ENCODE measurements at places on chromosomes 6 and 20.

DNA sequence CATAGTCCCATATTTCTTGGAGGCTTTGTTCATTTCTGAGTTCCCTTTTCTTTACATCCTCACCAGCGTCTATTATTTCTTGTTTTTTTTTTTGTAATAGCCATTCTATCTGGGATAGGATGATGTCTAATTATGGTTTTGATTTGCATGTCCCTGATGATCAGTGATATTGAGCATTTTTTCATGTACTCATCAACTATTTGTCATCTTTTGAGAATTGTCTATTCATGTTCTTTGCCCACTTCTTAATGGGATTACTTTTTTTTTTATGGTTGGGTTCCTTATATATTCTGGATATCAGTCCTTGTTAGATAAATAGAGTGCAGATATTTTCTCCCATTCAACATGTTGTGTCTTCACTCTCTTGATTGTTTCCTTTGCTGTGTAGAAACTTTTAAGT is 42.1 kb downstream of the CYB5R4 start:
- DNase-seq: no peak

GRCh38 chr20:57198132-57199072 is 68.0 kb downstream of the BMP7 start:
- DNase-seq: no peak

GRCh38 chr6:52976149-52976548 is 18.9 kb downstream of the GSTA4 start:
- no peak for DNase-seq

DNA sequence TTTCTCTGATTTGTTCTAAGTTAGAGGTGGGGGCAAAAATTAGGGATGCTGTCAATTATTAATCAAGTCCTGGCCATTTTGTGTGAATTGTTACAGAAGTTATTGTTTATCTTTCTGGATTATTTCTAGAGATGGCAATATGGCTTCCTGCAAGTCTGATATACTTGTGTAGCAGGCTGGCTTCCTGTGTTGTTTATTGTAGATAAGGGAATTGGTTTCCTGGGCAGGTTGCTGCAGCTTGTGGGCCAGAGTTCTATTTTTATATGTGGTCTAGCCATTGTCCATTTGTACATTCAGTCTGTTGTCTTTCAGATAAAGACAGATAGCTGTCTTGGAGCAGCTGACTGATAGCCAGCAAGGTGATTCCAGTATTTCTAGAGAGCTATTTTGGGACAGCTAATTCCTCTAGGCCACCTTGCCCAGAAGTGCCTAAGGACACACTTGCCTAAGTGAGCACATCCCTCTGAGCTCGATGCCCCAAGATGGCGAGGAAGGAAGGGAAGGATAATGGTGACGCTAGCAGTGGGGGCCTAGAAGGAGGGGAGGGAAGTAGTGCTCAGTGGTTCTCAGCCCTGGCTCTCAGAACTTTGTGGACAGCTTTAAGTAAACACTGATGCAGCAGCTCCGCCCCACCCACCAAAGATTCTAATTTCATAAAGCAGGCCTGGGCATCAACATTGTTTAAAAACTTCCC is 25.5 kb downstream of the DDO start:
- DNase-seq: no peak

- DNase-seq: no peak
Measured at GRCh38 chr6:89790403-89790802, 29.2 kb downstream of the MDN1 start.

GRCh38 chr6:5279891-5280338 is 18.6 kb downstream of the FARS2 start:
- no peak for DNase-seq

DNA sequence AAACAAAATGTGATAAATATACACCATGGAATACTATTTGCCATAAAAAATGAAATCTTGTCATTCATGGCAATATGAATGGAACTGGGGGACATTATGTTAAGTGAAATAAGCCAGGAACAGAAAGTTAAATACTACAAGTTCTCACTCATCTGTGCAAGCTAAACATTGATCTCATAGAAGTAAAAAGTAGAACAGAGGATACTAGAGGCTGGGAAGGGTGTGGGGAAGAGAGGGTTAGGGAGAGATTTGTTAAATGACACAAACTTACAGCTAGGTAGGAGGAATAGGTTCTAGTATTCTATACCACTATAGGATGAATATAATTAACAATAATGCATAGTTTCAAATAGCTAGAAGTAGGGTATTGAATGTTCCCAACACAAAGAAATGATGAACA is 61.0 kb downstream of the SLC22A2 start:
- DNase-seq: no peak

GRCh38 chr6:16731478-16732051 is 29.7 kb downstream of the ATXN1 start:
- DNase-seq: no peak

GRCh38 chr20:52054123-52054522 is 137.5 kb downstream of the ZFP64 start:
- no peak for DNase-seq

GRCh38 chr6:104159045-104159618 is 700.6 kb downstream of the HACE1 start:
- no peak for DNase-seq

GRCh38 chr6:25359891-25360290 is 80.7 kb downstream of the CARMIL1 start:
- no peak for DNase-seq

DNA sequence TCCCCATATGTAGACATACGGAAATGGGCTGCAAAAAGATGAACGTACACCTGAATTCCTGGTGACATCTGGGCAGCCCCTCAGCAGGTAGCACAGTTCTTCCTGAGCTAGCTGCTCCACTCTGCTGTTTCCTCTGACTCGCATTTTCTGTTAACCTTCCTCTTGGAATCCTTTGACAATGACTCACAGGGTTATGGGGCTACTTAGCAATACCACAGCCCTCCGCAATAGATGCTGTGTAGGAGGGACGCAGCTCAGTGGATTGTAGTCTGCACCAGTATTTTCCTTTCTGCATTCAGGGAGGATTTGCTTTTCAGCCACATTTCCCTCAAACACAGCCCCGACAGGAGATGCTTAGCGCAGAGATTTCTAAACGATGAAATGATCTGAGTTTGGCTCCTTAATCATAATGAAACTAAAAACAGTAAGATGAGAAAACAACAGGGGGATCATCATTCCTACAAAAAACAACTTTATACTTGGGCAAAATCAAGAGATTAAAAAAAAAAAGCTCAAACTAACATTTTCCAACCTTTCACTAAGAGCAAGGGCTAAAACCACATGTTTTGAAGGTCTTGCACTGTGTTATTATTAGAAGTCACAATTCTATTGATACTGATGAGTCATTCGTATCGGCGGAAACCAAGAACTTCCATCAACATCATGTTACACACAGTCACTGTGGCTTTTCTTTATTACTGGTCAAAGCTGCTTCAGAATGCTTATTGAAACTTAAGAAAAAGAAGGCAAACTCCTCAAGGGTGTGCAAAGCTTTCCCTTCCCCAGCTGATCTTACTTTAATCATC is 12.2 kb downstream of the BACH2 start:
- DNase-seq: no peak

GRCh38 chr20:48478370-48478769 is 349.4 kb downstream of the PREX1 start:
- DNase-seq: no peak

DNA sequence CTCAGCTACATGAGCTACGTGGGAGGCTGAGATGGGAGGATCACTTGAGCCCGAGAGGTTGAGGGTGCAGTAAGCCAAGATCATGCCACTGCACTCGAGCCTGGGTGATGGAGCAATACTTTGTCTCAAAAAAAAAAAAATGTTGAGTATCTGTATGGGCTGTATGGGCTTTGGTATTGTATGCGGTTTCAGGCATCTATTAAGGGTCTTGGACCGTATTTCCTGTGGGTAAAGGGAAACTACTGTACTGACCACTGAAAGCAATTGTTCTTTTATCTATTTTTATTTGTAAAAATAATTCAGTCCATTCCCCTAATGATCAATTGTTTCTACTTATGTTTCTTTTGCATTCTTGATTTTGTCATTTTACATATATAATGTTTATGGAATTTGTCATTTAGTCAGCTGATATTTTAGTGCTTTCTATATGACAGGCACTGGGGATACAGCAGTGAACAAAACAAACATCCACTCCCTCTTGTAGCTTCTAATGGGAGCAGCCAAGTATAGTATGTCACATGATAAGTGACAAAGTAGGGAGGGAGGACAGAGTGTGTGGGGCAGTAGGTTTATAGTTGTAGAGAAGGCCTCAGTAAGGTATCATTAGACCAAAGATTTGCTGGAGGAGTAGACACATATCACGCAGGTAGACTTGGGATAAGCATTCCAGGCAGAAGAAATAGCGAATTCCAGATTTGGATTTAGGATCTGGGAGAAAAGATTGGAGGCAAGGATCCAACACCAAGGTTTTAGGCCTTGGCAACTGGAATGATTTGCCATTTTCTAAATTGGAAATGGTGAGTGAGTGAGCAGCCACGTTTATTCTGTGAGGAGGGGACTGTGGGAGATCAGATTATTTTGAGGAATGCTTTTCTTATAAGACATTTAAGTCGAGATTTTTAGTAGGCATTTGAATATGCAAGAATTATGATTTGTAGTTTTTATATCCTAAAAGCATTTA is 6.0 kb downstream of the PCMT1 start:
- DNase-seq: no peak

- DNase-seq: no peak
Measured at GRCh38 chr6:87766211-87766610, 64.2 kb upstream of the AKIRIN2 start.

DNA sequence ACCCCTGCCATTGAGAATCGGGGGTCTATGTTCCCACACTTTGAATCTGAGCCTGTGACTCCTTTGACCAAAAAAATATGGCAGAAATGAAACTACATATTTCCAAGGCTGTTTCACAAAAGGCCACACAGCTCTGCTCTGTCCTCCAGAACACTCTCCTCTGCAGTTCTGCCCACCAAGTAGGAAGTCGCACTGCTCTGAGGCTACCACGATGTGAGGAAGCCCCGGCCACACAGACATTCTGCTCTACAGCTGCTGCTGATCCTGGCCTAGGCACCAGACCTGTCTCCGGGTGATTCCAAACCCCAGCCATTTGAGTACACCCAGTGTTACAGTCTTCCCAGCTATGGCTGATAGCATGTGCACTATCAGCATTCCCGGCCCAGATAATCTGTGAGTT is 85.1 kb downstream of the LYRM4 start:
- no peak for DNase-seq

GRCh38 chr20:58898629-58899408 is 46.3 kb downstream of the GNAS start:
- DNase-seq: no peak

- no peak for DNase-seq
Measured at GRCh38 chr6:23302514-23302913, 733.1 kb downstream of the HDGFL1 start.

DNA sequence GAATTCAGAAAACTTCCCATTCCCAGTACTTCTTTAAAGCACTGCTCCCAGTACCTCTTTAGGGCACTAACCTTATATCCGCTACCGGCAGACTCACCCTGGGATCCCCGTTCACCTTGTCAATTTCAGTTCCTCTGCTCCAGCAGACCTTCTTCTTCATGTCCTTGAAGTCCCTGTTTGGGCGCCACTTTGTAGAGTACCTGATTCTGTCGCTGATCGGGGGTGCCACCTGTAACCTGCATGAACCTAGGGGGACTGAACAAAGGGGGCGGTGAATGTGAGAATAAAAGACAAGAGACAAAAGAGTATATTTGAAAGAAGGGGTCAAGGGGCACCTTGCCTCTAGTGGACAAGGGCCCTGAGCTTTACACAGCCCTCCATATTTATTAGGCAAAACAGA is 4.9 kb upstream of the GINS1 start:
- no peak for DNase-seq

DNA sequence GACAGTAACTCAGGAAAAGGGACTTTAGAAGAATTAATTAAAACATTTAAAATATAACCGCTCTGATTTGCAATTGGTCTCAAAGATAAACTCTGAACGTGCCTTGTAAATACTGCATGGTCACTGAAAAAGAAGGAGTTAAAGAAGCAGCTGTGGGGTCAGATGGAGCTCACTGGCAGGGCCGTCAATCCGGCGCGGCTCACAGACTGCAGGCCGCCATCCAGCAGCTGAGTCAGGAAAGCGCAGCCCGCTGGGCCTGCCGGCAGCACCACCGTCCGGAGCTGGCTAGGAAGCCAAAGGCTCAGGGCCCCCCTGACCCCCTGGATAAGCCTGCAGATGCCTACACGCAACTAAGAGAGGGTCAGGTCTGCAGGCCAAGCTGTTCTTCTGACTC is 54.2 kb upstream of the FRMD1 start:
- no peak for DNase-seq

DNA sequence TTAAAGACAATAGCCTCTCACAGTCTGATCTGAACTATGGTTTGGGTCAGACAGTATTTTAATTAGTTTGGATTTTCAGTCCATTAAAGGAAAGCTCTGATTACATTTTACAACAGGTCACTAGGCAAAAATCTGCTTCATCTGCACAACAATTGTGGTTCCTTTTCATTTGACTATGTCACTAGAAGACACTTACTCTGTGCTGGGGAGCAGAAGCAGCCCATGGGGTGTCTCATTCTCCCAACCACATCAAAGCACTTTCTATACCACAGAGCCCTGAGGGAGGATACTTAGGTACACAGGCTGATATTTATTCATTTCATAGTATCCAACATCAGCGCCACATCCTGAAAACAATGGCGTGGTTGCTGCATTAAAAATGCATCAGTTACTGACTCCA is 36.6 kb upstream of the HDAC2 start:
- DNase-seq: no peak

- DNase-seq: no peak
Measured at GRCh38 chr6:37966801-37967200, 147.3 kb downstream of the ZFAND3 start.

GRCh38 chr20:9112541-9113515 is 43.9 kb downstream of the PLCB4 start:
- DNase-seq: no peak

DNA sequence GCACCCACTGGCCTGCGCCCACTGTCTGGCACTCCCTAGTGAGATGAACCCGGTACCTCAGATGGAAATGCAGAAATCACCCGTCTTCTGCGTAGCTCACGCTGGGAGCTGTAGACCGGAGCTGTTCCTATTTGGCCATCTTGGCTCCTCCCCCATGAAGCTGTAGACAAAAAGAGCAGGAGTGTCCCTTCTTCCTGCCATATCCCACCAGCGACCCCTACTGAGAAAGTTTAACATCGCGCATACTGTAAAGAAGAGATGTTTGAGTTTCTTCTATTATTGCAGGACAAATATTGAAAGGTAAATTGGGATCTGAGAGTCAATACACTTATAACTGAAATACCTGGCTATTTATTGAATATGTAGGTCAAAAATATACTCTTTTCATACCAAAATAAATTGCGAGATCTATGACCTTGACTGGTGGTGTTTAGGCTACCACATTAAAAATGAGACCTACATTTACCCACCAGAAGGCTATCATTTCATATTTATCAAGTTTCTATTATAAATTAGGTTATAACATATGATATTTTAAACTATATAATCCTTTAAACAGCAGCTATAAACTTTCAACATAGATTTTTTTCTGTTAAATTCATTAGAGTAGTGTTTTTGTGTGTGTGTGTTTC is 586.3 kb downstream of the HTR1B start:
- no peak for DNase-seq
